Left kidney (tissue), 8 donors: ENCODE measurements at places on chromosomes 5 and 9. TPM values are rescaled to one million over a fixed set of nuclear protein-coding genes. Genes with fewer than 3 reads are reported as not detected.
A peak's percentile ranks its signal among the peaks of the same experiment; 100 is the strongest.

SLC25A2 gene
- 0.23 TPM for polyA plus RNA-seq

DNA sequence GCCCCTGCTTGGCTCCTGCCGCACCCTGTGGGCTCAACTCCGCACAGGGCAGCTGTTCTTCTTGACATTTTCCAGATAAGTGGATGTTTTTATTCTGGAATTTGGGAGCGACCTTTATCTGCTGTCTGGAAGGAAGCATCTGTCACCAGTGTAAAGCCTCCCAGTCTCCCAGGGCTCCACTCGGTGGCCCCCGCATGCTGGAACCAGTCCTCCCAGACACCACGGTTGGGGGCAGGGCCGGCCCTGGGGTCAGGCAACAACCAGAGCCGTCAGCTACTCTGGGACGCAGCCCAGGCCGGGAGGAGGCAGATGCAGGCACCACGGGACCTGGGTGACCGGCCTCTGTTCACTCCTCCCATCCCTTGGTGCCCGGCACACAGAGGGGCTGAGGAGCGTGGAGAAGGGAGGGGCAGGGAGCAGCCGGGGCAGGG, 92.8 kb upstream of the ADAMTS2 start:
- DNase-seq = no peak

OLFML2A gene
- polyA plus RNA-seq = 18.7 TPM

DNA sequence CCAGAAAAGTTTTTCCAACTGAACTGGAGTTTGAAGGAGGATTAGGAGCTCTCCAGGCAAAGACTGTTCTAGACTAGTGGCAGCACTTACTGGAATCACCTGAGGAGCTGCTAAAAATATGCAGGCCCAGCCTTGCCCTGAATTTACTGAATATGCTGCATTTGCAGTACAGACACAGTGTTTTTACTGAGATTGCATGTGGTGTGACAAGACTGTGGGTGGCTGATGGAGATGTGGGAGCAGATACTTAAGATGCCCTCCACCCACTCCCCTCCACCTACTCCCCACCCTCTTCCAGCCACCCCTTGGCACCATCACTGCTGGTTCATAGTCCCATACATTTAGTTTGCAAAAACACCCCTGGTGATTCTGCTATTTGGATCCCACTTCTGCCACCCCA, 64.1 kb upstream of the HRH2 start:
- DNase-seq = no peak

DNA sequence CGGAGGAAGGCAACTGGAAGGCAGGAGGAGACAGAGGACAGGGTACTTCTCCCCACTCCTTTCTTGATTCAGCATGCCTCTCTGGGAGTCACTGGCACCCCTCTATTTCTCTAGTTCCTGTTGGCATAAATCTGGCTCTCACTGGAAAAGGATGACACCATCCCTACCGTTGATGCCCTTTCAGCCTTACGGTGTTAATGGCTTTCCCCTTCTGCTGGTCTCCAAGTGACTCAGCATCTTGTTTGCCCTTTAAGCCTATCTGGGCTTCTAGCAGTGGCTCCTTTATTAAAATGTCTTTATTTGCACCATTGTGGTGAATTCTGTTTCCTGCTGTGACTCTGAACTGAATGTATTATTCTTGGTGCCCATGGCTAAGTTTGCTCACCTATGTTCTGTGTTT, 227.3 kb upstream of the GLRA1 start:
- DNase-seq = no peak

PRLR gene
- 53.4 TPM for polyA plus RNA-seq

DNA sequence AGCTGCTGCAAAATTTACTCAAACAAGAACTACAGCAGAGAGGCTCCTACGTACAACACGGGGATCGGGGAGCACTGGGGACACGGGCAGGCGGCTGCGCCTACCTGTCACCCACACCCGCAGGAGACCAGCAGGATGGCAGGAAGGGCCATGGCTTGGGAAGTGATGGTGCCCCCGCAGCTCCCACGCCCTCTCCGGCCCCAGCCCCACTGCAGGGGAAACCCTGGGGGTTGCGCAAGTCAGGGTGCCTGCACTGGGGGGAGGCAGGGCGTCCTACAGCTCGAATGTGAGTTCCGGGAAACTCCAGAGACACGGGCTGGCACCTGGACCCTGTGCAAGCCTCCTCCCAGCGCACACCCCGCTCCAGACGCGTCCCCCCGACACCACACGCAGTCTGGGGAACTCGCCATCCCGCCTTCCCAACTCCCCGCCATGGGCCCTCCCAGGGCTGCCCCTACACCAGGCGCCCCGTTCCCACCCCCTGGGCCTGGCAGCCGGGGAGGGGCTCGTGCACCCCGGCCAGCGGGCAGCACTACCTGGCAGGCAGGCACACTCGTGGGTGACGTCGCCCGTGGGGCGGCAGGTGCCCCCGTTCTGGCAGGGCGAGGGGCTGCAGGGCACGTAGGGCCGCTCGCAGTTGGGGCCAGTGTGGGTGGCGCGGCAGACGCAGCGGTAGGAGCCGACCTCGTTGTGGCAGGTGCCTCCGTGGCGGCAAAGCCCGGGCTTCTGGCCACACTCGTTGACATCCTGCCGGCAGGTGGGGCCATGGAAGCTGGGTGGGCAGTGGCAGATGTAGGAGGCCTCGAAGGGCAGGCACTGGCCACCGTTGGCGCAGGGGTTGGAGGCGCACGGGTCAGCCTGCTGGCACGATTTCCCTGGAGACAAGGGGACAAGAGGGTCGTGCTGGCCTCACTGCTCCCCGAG, 23.3 kb downstream of the NOTCH1 start:
- no peak for DNase-seq

GRCh38 chr5:150217873-150218692, 28.2 kb downstream of the SLC6A7 start:
- DNase-seq = peak; percentile 70

GRCh38 chr9:121269642-121270254, 1.8 kb downstream of the GSN start:
- no peak for DNase-seq

GRCh38 chr9:136122425-136123383, 4.0 kb upstream of the TMEM250 start:
- no peak for DNase-seq

GDA gene
- 0.47 TPM for polyA plus RNA-seq

DNA sequence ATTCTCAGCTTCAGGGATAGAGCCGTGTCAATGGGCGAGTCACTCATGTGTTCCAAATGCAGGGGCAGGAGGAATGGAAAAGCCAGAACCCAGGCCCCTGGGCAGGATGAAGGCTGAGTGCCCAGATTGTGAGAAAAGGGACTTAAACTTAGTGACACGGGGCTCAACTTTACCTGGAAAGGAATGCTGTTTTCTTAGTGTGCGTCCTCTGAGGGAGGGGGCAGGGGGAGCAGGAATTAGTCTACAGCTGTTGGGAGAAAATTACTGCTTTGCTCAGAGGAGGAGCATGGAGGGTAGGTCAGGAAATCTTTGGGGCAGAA, 14.6 kb downstream of the HK3 start:
- DNase-seq = no peak

PCDHA12 gene
- 0.23 TPM for polyA plus RNA-seq

FOXD4L3 gene
- polyA plus RNA-seq = not detected

PCDHA1 gene
- polyA plus RNA-seq = not detected

- no peak for DNase-seq
Measured at GRCh38 chr5:168027007-168027406, 264.4 kb upstream of the WWC1 start.

ENTPD2 gene
- polyA plus RNA-seq = 4.7 TPM

GRCh38 chr5:6856653-6857052, 143.4 kb downstream of the TENT4A start:
- no peak for DNase-seq

DNA sequence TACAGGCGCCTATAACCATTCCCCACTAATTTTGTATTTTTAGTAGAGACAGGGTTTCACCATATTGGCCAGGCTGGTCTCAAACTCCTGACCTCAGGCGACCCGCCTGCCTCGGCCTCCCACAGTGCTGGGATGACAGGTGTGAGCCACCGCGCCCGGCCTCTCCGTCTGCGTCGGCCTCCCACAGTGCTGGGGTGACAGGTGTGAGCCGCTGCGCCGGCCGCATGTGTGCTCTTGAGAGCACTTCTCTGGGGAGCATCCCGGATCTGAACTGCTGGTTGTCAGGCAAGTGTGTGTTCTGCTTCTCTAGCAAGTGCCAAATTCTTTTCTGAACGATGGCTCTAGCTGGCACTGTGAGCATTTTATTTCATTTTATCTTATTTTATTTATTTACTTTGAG, 3.7 kb upstream of the ENTPD2 start:
- no peak for DNase-seq
